ENCODE measurements at places on chromosomes 12 and 14. TPM values are rescaled to one million over a fixed set of nuclear protein-coding genes. Genes with fewer than 3 reads are reported as not detected.

Gene ABHD12B
- 8.7 TPM for total RNA-seq

Gene CD4
- total RNA-seq: 5.1 TPM

Gene TOMM20L
- total RNA-seq: not detected

- no peak for DNase-seq
Observed at GRCh38 chr14:64444984-64445845, 20.1 kb upstream of the AKAP5 start.
